ENCODE measurements at places on chromosomes 6 and 20.

DNA sequence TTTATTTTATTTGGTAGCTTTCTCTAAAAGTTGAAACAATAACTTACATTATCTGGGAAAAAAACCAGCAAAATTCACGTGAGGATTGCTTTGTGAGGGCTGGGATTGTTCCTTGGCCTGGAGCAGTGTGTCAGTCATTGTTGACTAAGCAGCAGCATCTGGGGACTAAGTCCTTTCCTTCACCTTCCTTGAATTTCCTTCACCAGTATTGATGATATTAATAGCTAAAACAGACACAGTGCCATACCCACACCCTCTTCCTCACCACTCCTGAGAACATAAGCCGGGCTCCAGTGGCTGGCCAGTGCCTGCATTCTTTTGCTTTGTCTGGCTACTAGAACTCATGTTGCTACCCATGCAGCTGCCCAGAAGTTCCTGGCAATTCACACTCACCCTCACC, 23.7 kb downstream of the PLCB1 start:
- DNase-seq: no peak

GRCh38 chr20:16485401-16485800, 87.8 kb downstream of the KIF16B start:
- no peak for DNase-seq

- DNase-seq: no peak
These were observed 185.7 kb upstream of the EYA4 start for GRCh38 chr6:133055441-133055966.

DNA sequence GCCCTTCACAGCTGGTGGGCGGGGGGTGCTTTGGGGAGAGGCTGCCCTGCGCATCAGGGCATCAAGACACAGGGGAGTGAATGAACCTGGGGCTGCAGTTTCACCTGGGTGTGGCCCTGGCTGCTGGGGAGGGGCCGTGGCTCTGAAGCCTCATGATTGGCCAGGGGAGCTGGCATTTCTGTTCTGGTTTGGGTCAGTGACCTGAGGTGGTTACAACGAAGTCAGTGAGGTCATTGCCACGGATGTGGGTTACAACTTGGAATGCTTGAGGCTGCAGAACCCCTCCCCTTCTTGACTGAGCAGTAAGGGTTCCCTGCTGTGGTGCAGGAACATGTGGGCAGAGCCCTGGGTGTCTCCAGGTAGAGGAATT, 3.0 kb downstream of the TCEA2 start:
- peak; percentile 64 for DNase-seq

DNA sequence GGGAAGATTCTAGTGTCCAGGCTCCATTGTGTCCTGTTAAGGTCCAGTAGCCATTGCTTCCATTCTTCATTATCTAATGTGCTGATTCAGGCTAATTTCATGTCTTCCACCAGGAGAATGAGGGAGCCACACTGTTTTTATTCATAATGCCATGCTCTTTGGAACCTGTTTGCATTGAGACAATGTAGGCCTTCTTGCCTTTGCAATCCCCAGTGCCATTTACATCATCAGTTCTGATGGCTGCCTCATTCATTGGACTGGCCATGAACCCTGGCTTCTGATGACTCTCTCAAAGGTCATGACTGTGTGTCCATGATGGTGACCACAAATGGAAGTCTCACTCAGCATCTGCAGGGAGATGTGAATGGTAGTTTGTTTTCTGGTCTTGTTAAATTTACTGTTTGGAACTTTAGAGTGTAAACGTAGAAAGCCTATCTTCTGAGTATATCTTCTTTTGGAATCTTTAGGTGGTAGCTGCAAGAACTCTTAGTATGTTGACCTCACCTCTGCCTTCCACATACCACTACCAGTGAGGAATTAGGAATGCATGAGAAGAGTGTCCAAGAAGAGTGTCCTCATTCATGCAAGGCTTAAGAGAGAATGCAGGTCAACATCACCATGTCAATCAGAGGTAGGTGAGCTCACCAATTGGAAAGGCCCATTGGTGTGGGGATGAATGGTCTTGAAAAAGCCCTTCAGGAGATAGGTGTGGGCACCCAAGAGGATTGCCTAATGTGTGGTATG, 42.9 kb upstream of the ZFP64 start:
- DNase-seq: no peak

DNA sequence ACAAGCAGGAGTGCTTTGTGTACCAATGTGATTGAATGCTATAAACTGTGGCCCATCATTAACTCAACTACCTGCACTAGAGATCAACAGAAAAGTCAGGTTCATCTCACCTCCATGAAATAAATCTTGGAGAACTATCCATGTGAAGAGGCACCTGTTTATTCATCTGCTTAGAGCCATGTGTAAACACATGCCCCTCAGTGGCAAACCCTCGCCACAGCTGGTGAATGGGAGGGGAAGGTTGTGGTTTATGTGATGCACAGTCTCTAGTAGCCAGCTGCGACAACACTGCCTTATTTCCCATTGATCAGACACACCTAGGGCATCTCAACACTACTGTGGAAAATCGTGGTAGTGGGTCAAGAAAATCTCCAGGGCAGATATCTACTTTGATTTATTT, 640.2 kb downstream of the PTPRT start:
- no peak for DNase-seq

- no peak for DNase-seq
These were observed 2.9 kb upstream of the IER3 start for GRCh38 chr6:30747300-30747687.

GRCh38 chr6:167831281-167831828, 4.6 kb downstream of the AFDN start:
- DNase-seq: no peak

- no peak for DNase-seq
These were observed 139.1 kb downstream of the AGPAT4 start for GRCh38 chr6:161134550-161135298.

GRCh38 chr6:37039958-37040357, 34.5 kb downstream of the FGD2 start:
- DNase-seq: no peak

GRCh38 chr6:52498538-52499017, 78.3 kb downstream of the TRAM2 start:
- DNase-seq: no peak

DNA sequence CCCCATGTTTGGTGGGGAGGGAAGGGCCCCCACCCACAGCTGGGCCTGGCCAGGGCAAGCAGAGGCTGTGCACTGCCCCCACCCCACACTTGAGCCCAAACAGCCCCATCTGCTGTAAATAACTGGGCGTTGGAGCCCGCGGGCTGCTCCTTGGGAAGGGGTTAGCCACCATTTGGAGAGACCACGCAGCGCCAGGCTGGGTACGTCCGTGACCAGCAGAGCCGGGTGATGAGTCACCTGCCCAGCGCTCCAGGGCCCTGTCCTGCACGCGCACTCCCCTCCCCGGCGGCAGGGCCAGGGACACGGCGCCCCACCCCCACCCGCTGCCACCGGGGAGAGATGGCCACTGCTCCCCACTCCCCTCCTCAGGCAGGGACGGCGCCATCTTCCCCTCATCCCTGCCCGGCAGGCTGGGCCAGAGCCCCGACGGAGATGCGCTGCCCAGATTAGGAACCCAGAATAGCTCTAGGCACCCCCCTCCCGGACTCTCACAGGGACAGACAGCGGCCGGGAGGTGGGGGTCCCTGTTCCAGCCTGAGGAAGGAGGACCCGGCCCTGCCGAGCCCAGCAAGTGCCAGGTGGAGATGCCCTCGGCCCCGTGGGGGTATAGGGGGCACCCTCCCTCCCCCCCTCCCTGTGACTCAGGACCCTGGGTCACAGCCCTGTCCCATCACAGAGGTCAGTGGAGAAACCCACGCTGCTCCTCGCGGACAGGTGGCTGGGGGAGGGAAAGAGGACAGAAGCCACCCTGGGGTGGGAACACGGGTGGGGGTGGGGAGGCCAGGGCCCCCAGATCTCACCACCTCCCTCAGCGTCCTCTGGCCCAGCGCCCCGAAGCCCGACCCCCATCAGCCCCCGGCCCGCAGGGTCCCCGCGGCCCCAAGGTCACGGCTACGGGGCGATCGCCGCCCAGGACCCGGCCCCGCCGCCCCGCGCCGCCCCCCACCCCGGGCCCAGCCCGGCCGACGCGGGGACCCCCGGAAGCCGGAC, 642 bp downstream of the EEF1A2 start:
- DNase-seq: peak; percentile 46

DNA sequence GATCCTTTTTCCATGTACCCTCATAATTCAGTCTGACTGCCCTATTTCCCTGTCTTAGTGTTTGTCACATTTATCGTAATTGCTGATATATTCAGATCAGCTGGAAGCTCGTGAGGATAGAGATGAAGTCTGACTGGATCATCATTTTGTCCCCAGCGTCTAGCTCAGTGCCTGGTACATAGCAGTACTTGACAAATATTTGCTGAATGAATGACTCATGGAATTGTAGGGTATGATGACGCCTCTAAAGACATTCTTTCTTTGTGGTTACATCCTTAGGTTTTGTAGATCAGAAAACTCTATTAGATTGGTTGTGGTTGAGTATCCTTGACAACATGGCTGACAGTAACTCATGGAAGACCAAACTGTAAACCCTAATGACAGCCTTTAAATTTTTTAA, 68.9 kb downstream of the MTHFD1L start:
- DNase-seq: no peak

GRCh38 chr6:42375007-42375635, 76.6 kb downstream of the TRERF1 start:
- no peak for DNase-seq

DNA sequence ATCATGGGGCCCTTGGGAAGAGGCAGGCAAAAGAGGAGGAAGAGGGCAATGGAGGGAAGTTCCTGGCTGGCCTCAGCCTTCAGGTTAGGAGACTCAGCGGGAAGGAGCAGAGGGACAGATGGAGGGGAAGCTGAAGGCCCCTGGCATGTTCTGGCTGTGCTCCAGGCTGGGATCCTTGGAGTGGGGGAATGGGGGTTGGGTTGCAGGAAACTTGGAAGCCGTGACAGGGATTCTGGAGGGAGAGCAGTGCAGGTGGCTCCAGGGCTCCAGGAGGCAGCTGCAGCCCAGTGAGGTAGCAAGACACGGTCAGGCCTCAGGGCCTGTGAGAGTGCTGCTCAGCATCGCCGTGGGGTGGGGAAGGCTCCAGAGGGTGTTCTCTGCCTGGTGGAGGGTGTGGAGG, 64.6 kb upstream of the SCP2D1 start:
- DNase-seq: no peak

GRCh38 chr6:53151676-53152075, 3.0 kb upstream of the GCM1 start:
- DNase-seq: no peak

DNA sequence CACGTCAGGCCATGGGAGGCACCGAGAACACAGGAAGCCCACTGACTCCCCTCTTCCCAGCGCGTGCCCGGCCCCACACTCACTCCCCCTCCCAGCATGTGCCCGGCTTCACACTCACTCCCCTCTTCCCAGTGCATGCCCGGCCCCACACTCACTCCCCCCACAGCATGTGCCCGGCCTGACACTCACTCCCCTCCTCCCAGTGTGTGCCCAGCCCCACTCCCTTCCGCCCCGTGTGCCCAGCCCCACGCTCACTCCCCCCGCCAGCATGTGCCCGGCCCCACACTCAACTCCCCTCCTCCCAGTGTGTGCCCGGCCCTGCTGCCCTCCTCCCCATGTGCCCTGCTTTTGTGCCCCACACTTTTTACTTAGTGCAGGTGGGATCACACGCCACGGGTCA, 9.7 kb downstream of the RTEL1 start:
- DNase-seq: no peak

DNA sequence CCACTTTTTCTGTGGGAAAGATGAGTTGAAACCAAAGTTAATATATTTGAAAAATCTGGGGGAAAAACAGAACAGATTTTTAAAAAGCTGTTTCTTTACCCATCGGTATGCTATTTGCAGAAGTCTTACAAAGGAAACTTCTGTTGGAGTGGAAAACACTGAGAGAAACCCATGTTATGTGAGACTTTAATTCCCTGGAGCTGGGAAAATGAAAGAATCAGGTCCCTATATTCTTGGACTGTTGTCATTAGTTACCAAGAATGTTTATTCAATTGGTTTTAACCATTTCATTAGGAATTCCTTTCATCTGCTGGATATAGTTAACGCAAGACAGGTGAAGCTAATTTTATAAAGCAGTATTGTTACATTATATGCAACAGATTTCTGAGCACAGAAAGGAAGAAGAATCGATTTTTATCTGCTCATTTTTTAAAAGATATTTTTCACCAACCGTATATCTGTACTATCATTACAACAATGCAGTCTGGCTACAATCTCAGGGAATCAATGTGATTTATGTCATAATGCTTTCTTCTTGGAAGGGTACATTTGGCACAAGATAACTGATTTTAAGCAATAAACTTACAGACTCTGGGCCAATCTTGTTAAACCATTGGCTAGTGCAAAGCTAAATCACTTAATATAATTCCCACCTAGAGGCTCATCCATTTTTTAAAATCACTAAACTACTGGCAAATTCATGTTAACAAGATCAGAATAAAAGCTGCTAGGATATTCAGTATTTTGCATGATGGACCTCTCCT, 170.0 kb downstream of the MOXD1 start:
- no peak for DNase-seq

DNA sequence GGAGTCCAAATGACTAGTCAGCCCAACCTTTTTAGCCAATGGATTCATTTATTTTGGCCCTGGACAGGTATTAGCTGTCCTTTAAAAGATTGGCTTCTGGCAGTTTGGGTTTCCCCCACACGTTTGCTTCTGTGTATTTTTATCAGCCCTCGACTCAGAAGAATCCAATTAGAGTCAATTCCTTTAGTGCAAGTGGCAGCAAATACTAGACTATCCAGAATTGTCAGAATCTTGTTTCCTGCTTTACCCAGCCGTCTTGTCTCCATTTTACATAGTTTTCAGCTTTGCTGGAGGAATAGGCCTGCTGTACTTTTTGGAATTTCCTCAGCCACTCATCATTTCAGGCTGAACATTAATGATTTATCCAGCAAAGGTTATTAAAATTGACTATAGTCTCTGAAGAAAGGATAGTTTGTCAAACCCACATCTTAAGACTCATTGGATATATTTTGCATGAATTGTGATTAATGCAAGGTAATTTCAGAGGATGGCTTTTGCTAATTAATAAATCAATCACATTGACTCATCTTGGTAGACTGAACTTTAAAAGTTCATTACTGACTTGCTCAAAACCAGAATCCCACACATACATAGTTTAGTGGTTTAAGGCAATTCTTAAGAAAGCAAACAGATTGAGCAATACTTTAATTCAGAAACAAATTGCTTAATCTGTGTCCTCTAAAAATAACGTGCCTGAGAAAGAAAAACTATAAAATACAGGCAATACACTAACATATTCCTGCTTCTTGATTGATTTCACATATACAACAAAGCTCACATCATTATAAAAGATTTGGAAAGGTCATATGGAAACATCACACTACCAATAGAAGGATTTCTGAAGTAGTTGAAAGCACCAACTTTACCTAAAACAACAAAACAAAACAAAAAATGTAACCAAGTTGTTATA, 62.9 kb upstream of the ZNF217 start:
- no peak for DNase-seq

DNA sequence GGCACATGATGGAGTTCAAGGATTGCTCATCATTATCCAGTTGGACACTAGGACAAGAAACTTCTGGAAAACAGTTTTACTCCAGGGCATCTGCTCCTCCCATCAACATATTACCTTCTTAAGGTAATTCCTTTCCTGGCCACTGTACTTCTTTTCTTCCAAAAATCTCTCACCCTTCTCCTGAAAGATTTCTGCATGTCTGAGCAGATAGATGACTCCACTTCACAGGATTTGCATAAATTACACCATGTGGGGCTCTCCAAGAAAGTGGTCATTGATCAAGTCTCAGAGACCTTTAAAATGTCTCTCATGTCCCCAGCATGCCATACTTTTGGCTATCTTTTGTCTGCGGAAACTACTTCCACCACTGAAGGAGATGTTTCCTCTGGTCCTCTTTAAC, 103.2 kb upstream of the TNFAIP3 start:
- DNase-seq: no peak

GRCh38 chr6:44935693-44936300, 392.3 kb upstream of the RUNX2 start:
- no peak for DNase-seq

Data from CD8-positive, alpha-beta memory T cell (primary cell).